ENCODE measurements at places on chromosomes 3 and 15. TPM values are rescaled to one million over a fixed set of nuclear protein-coding genes. Genes with fewer than 3 reads are reported as not detected.

DNA sequence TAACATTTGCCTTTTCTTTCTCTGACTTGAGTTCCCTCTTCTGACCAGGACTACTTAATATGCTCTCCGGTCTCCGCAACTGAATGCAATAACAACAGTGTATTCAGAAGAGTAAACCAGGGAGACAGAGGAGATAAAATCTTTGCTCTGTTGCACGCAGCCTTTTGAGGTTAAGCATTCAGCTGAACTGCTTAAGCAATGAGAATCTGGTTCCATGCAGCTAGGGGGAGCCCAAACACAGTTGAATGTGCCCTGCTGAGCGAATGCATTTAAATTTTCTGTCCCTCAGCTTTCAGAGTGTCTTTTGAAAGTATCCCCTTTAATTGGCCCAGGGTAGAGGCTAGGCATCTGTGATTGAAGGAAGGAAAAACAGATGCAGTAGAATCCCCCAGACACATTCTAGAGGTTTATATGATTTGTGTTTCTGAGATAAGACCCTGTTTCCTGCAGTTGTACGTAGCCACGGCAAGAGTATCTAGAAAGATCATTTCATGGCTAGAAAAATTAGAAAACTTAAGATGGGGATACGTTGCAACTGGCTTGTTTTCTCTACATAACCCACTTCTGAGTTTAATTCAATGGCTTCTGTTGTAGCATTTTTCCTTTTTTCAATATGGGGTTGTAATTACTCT, 309.6 kb downstream of the TUSC7 start:
- DNase-seq: peak; percentile 16

DNA sequence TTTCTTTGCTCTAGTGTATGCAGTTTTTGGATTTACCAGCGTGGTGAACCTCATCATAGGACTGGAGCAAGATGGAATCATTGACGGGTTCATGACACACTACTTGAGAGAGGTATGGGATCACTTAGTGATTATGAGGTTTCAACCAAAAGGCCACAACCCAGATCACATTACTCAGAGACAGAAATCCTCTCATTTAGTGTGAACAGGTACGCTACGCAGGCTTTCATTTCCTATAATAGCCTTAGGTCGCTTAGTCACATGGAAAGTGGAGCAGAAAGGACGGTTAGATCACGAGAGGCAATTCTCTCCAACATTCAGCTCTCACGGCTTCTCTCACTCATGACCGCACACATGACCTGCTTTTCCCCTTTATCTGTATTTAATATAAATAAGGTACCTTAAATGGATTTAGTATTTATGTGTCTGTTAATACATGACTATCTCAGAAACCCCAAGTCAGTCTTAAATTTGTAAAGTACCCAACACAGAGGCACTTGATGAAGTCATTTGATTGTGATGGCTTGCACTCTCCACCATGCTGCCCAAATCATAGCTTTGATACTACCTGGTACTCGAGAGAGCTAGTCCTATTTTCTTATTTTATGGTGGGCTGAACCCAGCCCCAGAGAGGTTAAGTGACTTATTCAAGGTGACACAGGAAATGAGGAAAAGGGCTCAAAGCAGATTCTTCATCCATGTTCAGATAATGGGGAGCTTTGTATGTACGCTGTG, 8.6 kb downstream of the TM6SF1 start:
- no peak for DNase-seq

The RPL35A gene
- 1,338 TPM for total RNA-seq

The MESP1 gene
- total RNA-seq: 7.5 TPM

- no peak for DNase-seq
These were observed 37.7 kb upstream of the TMEM45A start for GRCh38 chr3:100454677-100455076.

GRCh38 chr15:46768287-46768686, 949.0 kb upstream of the SEMA6D start:
- DNase-seq: no peak

GRCh38 chr3:126567696-126568438, 9.1 kb upstream of the C3orf22 start:
- no peak for DNase-seq

- DNase-seq: no peak
These were observed 208.5 kb upstream of the ROPN1 start for GRCh38 chr3:124200407-124200806.

DNA sequence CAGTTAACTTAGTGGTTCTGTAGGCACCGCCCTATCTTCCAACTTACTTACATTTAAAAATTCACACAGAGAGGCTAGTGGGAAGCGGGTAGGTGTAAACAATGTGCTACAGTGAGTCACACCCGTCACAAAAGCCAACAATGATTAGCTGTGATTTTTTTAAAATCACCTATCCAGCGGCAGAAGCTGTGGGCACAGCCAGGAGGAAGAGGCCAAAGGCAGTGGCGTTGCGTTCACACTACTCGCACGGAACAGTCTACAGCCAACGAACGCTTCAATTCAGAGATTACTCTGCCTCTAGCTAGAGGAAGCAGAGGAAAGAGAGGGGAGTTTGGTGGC, 2.5 kb upstream of the NLGN1 start:
- no peak for DNase-seq

The MAP2K5 gene
- total RNA-seq: 25.9 TPM

GRCh38 chr3:53941950-53942349, 50.3 kb upstream of the SELENOK start:
- no peak for DNase-seq

DNA sequence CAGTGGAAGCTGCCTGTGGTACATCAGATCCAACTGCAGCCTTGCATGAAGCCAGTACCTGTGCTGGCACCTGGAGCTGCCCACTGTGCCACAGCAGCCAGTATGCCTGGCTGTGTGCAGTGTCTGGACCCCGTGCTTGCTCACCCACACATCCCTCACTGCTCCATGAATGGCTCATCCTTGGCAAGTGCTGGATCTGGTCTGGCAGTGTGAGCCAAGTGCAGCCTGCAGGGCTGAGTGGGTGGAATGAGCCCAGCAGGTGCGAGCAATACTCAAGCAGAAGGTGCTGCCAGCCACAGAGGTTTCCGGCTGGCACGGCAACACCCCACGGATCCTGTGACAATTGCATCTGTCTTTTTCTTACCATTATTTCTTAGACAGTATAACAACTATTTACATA, 488.2 kb upstream of the ROBO2 start:
- DNase-seq: no peak

DNA sequence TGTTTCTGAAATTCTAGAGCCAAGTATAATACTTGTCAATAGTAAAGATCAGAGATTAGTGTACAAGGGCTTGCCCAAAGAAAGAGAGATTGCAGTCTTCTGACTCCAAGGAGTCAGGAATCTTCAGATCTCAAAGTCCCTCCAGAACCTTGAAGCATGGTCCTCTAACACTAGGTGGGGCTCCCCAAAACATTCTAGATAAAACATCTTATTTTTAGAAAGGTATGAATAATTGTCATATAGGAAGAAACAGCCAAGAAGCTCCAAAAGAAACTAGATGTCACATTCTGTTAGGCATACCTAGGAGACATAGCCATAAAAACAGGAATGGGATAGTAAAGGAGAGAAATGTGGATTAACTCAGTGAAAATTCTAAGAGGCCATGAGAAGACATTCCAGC, 10.7 kb downstream of the MUC13 start:
- no peak for DNase-seq

DNA sequence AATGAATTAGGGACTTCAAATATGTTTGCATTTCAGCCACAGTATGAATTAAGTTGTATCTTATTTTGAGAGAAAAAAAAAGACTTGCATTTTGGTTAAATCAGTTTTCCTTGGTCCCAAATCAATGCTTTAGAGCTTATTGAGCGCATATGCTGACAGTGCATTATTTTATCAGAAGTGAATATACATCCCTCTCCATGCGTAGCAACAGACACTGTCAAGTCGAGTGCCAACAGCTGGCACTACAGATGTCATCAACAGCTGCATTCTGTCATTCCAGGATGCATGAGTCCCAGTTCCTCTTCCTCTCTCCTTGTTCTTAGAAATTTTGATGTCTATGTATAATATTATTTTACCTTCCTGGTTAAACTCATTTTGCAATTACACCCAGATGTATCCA, 156.1 kb upstream of the FOXB1 start:
- DNase-seq: no peak
